ENCODE measurements at places on chromosomes 3 and 15.

DNA sequence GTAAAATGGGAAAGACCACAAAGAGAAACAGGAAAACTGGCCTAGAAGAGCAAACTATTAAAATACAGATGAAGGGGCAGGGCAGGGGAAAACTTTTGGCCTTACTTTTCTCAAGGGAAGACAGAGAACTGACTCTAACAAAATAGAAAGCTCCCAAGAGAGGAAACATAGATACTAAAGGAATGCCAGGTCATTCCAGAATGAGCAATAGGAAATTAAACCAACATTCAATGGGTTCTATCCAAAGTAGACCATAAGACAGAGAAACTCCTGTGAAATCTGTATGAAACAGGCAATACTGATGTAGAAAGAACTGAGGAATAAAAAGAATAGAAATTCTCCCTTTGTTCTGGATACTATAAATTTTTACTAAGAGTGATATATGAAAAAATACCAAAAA is 491.8 kb downstream of the MECOM start:
- no peak for DNase-seq

- DNase-seq, result no peak
Measured at GRCh38 chr15:45468294-45468693, 54.3 kb downstream of the SLC30A4 start.

DNA sequence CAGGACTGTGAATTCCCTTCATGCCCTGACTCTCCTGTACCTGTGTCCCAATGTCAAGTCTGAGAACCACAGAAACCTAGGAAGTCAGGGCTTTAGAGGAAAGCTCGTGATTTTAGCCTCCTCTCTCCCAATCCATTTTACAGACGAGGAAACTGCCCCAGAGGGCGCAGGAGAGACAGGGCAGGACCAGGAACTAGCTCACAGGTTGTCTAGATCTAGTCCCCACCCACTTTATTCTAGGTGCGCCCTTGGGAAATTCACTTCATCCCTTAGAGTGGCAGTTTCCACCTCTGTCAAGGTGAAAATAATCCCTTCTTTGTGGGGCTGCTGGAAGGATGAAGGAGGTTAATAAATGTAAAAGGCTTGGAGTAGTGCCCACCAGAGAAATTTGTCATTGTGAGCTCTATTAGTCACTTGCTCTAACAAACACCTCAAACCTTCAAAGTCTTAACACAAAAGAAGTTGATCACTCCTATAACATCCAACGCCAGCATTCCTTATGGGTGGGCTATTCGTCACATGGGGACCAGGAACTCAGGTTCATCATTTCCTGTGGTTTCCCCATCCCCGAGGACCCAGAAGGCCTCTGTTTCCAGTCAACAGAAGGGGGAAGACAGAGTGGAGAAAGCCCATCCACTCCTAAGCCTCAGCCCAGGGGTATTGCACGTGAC is 282.3 kb downstream of the XXYLT1 start:
- DNase-seq, result no peak

GRCh38 chr15:60821462-60822061 is 342.6 kb upstream of the ICE2 start:
- DNase-seq, result no peak

GRCh38 chr3:169510693-169511010 is 152.9 kb downstream of the MECOM start:
- no peak for DNase-seq

- DNase-seq, result no peak
Measured at GRCh38 chr3:168604767-168605166, 509.0 kb upstream of the GOLIM4 start.

- no peak for DNase-seq
Measured at GRCh38 chr3:64417816-64418215, 192.6 kb upstream of the PRICKLE2 start.

- no peak for DNase-seq
Measured at GRCh38 chr15:31077181-31077580, 24.3 kb downstream of the TRPM1 start.

DNA sequence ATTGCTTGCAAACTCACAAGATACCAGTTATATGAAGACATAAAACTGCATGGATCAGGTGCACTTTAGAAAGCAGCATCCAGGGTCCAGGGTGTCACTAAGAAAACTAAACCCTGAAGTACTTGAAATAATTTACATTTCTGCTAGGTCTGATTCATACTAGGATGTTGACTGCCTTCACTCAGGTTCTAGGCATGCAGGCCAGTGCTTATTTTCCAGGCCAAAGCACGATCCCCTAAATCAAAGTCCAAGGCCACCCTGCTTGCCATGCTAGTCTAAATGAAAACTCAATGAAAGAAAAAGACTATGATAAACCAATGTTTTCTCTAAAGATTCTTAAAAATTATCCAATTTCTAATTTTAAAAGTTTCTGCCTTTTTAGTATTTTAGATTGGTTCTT is 49.4 kb downstream of the GREM1 start:
- DNase-seq, result no peak

DNA sequence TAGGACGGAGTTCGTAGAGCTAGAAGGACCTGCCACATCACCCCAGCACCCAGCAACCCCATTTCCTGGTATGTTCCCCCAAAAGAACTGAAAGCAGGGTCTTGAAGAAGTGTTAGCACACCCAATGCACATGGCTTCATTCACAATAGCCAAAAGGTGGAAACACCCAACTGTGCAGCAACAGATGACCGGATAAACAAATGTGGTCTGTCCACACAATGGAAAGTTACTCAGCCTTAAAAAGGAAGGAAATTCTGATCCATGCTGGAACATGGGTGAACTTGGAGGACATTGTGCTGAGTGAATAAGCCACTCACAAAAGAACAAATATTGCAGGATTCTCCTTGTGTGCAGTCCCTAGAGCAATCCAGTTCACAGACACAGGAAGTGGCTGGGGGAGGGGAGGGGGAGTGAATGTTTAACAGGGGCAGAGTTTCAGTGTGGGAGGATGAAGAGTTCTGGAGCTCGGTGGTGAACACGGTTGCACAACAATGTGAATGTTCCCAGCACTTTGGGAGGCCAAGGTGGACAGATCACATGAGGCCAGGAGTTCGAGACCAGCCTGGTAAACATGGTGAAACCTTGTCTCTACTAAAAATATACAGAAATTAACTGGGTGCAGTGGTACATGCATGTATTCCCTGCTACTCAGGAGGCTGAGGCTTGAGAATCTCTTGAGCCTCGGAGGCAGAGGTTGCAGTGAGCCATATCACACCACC is 157.5 kb downstream of the NUP210 start:
- no peak for DNase-seq

DNA sequence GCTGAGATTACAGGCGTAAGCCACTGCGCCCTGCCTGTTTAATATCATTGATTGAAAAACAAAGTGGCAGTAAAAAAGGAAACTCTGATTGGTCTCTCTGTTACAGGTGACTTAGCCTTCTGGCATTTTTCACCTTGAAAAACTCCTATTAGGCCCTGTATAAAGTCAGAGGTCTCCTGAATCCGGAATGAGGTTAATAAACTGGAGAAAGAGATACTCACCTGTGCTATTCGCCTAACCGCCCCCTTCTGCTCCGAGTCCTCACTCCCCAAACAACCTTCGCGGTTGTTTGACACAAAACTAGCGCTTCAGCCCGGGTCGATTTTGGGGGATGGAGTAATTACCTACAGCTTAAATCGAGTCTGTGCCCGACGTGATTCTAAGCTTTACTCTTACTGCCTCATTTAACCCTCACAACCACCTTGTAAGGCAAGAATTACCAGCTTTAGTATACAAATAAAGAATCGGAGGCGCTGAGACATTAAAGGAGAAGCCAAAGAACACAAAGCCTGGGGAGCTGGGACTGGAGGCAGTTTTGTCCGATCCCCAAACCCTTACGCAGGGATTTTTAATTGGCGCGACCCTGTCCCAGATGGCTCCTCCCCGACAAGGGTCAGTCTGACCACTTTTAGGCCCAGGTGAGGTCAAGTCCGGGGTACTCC is 441 bp downstream of the CEP70 start:
- DNase-seq, result no peak

DNA sequence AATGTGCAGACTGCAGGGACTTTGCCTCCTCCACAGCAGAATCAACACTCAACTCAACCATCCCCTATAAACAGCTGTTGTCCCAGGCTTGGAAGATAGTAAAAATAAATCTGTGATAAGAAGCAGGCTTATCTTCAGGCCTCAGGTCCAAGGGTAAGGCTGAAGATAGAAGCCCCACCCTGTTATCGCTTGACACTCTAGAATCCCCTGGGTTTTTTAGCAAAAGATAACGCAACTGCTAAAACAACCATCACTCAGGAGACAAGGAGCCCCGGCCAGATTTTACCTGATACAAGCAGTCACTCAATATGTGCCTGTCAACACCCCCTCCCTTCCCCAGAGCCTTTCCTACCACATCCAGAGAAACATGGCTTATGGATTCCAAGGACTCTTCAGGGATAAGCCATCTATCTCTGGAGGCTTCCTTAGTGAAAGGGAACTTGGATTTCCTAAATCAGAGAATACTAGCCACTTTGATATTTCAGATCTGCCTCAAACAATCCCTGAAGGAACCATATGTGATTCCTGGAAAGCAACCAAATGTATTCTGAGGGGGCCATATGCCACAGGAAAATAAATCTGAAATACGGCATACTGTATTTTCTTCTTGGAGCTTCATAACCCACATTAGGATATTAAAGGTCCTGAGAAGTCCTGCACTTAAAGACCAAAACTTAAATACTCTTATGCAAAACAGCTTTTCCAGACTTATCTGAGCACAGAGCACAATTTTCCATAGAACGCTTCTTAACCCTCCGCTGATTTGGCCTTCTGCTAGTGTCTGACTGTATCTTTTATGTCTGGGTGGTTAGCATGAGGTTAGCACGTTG is 60.4 kb downstream of the LYZL4 start:
- no peak for DNase-seq

DNA sequence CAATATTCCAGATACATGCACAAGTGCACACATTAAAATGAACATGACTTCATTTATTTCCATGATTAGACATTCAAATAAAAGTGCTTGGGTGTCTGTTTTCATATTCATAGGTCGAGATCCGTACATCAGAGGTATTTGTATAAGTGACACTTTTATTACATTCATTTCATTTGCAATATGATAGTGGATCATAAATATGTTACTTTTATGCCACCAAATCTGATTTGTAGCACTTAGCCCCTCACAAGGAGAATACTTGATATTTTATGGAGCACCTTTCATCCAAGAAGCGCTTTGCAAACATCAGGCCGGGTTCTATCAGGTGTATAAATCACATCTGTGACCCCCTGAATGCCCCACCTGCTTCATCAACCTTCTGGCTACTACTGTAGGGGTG is 100.6 kb downstream of the TOP2B start:
- no peak for DNase-seq

DNA sequence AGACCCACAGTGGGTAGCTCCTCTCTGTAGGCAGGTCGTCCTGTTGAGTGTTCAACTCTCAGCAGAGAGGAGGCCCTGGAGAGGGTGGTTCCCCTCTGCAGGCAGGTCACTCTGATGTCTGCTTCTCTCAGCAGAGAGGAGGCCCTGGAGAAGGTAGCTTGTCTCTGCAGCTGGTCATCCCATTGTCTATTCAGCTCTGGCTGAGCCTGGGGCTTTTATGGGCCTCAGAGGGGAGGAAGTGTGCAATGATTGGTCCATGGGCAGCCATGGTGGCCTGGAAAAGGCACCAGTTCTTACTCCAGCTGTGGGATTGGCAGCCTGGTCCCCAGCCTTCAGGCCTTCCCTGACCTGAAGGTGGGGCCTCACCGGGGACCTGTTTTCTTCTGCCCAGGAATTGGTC is 52.9 kb downstream of the PPCDC start:
- DNase-seq, result no peak

DNA sequence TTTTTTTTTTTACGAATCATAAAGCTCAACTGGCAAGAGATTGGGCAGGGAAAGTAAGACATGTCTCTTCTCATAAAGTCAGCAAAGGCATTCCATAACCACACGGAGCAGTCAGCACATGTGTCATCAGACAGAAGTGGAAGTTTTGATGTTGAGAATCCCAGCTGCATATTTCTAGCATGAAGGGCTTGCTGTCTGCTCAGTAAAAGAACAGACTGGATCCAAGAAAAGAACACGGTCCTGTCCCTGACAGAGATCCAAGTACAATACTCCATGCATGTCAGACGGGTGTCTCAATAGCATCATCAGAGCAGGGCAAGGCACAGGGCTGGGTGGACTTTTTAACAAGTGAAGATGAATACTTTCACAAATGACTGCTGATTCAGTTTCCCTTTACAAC is 38.2 kb downstream of the ABI3BP start:
- no peak for DNase-seq
